NCI-H460 (cell line): ENCODE measurements at places on chromosomes 1 and 21. TPM values are rescaled to one million over a fixed set of nuclear protein-coding genes. Genes with fewer than 3 reads are reported as not detected.

DNA sequence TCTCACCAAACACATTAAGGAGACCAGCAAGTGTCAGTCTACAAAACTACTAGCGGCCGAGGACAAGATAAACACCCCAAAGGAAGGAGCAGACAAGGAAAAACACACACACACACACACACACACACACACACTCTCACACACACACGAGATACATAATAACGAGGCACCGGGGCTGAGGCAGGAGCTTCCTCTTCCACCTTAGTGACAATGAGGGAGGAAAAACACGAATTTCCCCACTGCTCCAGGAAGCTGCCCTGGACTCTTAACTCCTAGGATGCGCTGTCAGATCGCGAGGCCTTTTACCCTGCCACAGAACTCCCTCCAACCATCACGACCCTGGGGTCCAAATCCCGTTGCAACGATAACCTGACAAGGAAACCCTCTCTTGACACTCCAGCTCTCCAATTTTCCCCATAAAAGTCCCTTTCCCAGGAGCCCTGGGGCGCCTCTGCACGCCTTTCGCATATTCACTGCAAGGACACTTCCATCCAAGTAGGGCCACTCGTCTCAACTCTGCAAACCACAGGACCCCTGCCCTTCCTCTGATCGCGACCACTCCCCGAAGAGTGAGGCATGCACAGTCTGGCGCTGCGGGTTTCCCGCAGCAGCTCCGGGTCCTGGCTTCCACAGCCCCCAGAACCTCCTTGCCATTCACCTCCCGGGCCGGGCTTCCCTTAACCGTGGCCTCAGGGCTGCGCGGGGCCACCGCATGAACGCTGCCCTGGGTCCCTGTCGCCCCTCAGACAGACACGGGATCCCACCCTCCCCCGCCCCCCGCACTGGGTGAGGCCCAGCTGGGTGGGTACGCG lies 581 bp downstream of the ETV3 start:
- DNase-seq: no peak

The SPRR3 gene
- total RNA-seq: not detected in 2 replicates

- no peak for DNase-seq
Measured at GRCh38 chr1:116420417-116421200, 47.6 kb downstream of the ATP1A1 start.

DNA sequence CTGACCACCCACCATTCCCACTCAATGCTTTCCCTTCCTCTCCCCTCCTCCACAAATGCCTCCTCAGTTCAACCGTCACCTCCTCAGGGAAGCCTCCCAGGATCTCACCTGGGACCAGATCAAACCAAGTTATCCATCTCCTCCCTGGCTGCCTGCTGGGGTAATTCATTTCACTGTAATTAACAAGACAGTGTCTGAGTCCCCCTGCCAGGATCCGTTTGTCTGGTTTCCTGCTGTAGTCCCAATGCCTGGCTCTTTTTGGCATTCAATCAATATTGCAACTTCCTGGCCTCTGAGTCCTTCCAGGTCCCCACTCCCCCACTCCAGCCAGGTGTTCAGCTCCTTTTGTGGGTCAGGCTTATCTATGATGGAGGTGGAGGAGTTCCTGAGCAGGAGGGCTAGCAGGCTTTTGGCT lies 687.7 kb downstream of the PTPRU start:
- no peak for DNase-seq

- DNase-seq: no peak
Measured at GRCh38 chr1:170663404-170664092, 383 bp upstream of the PRRX1 start.

The PDE4B gene
- 83.5 and 91.4 TPM in 2 replicates for total RNA-seq

The SYPL2 gene
- 0.05 TPM in 1 of 2 replicates, not detected in the other for total RNA-seq

- DNase-seq: no peak
Measured at GRCh38 chr1:92447033-92447681, 39.6 kb downstream of the GFI1 start.

The RHCE gene
- not detected in 2 replicates for total RNA-seq

- DNase-seq: no peak
Measured at GRCh38 chr1:112904831-112905261, 51.1 kb downstream of the SLC16A1 start.

The MRAP gene
- not detected in 2 replicates for total RNA-seq

- no peak for DNase-seq
Measured at GRCh38 chr1:89755591-89755990, 65.2 kb upstream of the LRRC8D start.

The S100A1 gene
- not detected in 2 replicates for total RNA-seq

DNA sequence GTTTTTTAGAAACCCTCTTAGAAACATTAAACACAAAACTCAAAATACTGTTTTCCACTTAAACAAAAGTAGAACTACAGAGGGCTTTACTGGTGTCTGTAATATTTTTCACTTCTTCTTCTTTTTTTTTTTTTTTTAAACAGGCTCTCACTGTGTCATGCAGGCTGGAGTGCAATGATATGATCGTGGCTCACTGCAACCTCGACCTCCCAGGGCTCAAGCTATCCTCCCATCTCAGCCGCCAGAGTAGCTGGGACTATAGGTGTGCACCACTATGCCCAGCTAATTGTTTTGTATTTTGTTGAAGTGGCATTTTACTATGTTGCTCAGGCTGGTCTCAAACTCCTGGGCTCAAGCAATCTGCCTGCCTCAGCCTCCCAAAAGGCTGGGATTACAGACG lies 194.8 kb downstream of the DAB1 start:
- DNase-seq: no peak

- no peak for DNase-seq
Measured at GRCh38 chr21:41669533-41669830, 97.4 kb downstream of the RIPK4 start.

The PEF1 gene
- 39.9 and 44.7 TPM in 2 replicates for total RNA-seq

The ESPN gene
- 0.17 TPM in 1 of 2 replicates, not detected in the other for total RNA-seq
